Hypothalamus (tissue), 51 donors: ENCODE measurements at places on chromosomes 13 and 19.
A peak's percentile ranks its signal among the peaks of the same experiment; 100 is the strongest.

DNA sequence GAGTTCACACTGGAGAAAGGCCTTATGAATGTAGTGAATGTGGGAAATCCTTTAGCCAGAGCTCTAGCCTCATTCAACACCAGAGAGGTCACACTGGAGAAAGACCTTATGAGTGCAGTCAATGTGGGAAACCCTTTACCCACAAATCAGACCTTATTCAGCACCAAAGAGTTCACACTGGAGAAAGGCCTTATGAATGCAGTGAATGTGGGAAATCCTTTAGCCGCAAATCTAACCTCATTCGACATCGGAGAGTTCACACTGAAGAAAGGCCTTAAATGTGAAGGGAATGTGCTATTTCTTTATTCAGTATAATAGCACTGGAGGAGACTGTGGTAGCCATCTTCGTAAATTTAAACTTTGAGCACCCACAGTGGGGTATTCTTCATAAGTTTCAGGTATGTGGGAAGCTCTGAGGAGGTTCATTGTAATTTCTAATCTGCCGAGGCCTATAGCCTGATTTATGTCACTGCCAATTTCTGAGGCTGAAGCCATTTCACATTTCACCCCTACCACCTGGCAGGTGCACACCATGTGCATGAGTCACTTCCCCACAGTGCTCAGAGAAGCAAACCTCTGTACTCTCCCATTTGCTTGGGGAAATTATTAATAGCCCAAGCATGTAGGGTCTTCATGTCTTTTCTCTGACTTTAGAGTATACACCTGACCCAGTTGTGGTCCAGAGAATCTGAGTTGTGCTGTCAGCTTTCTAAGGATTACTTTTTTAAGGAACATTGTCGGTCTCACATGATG, 6.4 kb downstream of the ZNF551 start:
- DNase-seq = no peak

DNA sequence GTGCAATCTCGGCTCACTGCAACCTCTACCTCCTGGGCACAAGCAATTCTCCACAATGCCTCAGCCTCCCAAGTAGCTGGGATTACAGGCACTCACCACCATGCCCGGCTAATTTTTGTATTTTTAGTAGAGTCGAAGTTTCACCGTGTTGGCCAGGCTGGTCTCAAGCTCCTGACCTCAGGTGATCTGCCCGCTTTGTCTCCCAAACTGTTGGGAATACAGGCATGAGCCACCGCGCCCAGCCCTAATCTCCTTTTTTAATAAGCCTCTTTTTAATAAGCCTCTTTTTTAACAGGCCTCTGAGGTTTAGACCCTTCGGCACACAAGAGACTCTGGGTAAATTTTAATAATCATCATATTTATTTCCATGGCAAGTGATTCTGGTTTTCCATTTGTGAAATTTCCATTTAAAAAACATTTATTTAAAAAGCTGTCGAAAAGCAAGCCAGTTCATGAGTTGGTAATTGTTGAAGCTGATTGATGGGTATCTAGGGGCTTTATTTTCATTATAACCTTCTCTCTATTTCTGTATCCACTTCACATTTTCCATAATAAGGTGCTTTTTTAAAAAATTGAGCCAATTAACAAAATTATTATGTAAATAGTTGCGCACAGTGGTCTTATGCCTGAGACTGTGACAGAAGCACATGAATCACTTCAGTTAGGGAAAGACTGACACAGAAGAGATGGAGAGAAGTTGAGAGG, 11.8 kb downstream of the POU2F2 start:
- DNase-seq = no peak

DNA sequence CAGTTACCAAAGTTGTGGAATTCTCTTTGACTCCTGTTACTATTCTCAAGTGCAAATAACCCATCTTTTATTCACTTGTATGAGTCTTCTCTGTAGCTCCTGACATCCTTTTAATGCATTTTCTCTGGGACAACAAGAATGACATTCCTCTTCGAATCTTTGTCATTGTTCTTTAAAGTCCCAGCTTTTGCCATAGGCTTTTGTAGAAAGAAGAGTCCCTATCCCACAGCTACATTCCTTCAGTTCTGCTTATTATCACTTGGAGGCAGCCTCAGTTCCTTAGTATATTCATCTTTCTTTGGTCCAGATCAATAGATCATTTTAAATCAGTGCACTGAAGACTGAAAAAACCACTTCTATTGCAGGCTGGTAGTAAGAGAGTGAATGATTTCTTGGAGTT, 560.2 kb downstream of the DACH1 start:
- no peak for DNase-seq

- DNase-seq = no peak
Observed at GRCh38 chr13:108558489-108558888, 70.9 kb upstream of the MYO16 start.

GRCh38 chr19:1811472-1811894, 593 bp downstream of the ATP8B3 start:
- no peak for DNase-seq

GRCh38 chr13:94705081-94706030, 7.0 kb downstream of the SOX21 start:
- DNase-seq = no peak

DNA sequence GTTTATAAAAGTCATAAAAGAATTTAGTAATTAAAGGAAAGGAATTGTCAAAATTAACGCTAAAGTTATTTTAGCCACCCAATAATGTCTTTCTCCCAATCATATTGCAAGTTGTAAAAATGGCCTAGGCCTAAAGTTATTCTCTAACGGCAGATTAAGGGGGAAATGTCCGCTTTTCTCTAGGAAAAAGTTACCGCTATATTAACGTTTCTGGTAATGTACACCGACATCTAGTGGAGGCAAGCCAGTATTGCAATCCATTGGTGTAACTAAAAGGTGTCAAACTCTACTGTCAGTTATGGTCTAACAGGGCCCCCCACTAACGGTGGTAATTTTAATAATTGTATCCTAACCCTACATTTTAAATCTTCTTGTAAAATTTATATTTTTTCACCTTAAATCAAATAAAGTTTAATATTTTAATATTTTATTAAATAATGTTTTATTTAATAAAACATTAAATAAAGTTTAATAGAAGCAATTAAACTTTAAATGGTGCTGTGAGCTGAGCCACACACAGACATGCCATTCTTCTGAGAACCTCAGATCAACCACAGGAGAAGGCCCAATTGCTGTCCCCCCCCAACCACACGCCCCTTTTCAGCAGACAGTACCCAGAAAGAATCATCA, 35.9 kb upstream of the ZSCAN5A start:
- no peak for DNase-seq

- DNase-seq = no peak
Observed at GRCh38 chr13:51222686-51223559, 725 bp downstream of the FAM124A start.

GRCh38 chr13:50707628-50708027, 135.9 kb downstream of the DLEU7 start:
- no peak for DNase-seq

GRCh38 chr13:52638666-52639328, 3.4 kb upstream of the HNRNPA1L2 start:
- DNase-seq = no peak

GRCh38 chr13:43963726-43964125, 84.0 kb downstream of the LACC1 start:
- DNase-seq = no peak

- no peak for DNase-seq
Observed at GRCh38 chr13:39840201-39840600, 184.7 kb downstream of the COG6 start.

DNA sequence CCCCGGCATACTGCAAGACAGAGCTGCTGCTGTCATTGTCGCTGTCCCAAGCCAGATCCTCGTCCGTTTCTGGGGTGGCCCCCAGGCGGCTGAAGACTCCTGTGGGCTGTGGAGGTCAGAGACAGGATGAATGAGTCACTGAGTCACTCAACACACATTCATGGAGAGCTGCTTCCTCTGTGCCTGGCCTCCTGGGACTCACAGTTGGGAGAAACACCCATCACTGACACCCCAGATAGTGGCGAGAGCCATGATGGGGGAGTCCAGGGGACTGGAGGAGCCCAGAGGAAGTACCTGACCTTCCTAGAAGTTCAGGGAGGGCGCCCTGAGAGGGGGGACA, 26.0 kb downstream of the C19orf47 start:
- no peak for DNase-seq

- DNase-seq = no peak
Observed at GRCh38 chr13:75513271-75513670, 24.4 kb downstream of the COMMD6 start.

GRCh38 chr19:41193430-41194156, 574 bp downstream of the CYP2S1 start:
- no peak for DNase-seq

- DNase-seq = no peak
Observed at GRCh38 chr19:49155820-49156346, 687 bp upstream of the HRC start.

DNA sequence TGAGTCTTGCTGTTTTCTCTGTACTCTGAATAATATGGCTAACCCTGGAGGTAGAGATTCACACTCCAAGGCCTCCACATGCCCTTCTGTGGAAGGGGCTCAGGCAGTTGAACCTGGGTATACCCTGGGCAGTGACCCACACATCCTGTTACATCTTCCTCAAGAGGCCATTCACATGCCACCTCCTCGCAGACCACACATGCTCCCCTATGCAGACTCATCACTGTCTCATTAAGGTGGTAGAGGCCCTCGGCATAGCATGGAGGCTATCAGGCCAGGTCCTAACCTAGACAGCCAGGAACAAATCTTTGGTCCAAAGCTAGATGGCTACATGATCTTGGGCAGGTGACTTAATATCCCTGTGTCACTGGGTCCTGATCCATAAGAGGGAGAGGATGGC, 363.9 kb upstream of the ZNF507 start:
- no peak for DNase-seq

DNA sequence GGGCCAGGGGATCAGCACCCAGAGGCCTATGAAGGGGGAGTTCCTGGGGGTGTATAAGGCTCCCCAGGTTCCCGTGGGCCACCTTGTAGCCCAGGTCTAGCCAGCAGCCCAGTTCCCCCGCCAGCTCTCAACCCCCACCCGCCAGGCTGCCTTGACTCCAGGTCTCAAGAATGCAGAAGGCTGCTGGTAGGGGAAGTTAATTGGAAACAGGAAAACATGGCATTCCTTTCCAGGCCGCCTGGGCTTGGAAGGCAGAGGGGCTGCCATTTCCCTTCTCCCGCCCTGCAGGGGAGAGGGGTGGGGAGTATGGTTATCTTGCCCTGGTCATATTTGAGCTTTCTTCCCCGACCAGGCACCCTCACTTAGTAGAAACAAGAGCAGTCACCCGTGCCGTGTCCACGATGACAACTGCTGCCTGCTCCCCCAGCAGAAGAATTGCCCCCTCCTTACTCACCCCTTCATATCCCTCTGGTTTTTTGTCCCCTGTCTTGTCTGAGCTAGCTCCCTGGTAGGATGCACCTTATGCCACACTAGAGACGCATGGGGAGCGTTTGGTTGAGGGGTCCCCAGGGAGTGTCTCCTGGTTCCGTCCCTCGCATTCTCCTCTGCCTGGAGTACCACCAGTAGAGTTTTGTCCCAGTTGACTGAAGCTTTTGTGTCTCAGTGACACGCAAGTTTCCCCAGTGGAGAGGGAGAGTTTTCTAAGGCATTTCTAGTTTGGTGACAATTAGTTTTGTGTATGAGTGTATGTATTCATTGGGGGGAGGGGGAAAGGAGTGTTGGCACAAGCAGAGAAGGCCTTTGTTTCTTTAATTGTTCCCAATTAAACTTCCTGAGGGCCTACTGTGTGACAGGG, 4.5 kb downstream of the BICRA start:
- no peak for DNase-seq

DNA sequence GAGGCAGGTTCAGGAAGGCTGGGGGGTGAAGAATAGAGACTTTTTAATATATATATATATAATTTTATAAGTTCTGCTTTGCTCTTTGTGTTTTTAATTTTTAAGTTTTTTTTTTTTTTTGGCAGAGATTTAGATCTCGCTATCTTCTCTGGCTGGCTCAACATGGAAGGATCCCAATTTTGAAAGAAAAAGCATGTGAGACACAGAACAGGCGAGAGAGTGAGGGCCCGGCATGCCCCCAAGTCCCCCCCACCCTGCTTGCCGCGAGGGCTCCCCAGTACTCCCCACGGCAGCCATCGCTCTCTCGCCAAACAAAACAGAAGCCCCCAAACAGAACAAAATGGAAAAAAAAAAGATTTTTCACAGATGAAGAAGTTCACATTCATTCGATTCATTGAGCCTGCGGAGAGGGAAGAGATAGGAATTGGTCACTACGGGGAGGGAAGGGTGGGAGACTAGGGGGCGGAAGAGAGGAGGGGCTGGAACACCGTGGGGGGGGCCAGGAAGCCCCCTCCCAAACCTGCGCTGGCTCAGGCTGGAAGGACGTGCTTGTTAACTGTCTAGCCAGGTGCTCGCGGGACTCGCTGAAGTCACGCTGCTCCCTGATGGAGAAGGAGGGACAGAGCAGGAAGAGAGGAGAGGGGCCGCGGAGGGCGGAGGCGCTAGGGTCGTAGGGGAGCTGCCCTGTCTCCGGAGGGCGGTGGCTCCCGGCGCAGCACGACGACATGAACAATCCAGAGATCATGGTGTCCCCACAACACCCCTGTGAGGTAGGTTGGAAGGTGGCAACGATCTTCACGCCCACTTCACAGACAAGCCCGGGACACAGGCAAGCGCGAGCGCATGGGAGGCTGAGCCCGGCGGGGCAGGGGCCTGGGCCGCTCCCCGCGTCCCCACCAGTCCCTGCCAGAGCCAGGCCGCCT, 10.6 kb downstream of the KHSRP start:
- no peak for DNase-seq

DNA sequence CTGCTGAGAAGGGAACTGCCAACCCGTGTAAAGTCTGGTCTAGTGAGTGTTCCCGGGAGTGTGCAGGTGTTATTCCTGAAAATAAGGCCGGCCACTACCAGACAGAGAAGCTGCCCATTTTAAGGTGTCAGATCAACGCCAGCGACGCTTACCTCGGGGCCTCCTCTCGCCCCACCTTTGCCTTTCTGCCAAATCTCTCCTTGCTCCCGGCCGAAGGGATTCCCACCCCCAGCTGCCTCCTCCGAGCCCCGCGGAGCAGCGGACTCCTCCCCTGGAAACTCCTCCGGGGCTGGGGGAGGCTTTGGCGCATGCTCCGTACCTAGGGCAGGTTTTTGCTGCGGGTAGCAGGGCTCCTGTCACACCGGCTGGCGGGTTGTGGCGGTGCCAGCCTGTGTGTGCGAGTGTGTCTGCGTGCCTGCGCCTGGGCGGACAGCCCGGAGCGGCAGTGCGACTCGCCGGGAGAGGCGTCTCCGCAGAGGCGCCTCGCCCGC, at the start of gene HS6ST3:
Gene HS6ST3 (plus strand): TSS at position 359 of the 491 bp plus-strand sequence.
- peak; percentile 13 for DNase-seq
